ENCODE measurements at places on chromosomes 7 and 10.

DNA sequence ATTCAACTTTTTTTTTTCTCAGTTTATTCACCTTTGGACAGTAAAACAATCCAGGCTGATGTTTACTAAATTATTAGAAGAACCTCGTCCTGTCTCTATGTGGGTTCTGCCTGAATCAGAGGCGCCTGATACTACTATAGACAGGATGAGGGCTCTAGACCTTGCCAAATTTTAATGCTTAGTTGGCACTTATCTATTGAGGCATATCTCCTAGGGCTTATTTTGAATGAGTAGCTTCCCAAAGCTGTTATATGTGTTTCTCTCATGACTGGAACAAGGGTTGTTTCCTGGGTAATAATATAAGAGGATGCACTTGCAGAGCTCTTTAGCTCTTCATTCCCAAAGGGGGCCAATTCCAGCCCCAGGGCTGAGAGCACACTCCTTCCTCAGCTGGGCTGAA is 23.6 kb downstream of the HECW1 start:
- no peak for DNase-seq

DNA sequence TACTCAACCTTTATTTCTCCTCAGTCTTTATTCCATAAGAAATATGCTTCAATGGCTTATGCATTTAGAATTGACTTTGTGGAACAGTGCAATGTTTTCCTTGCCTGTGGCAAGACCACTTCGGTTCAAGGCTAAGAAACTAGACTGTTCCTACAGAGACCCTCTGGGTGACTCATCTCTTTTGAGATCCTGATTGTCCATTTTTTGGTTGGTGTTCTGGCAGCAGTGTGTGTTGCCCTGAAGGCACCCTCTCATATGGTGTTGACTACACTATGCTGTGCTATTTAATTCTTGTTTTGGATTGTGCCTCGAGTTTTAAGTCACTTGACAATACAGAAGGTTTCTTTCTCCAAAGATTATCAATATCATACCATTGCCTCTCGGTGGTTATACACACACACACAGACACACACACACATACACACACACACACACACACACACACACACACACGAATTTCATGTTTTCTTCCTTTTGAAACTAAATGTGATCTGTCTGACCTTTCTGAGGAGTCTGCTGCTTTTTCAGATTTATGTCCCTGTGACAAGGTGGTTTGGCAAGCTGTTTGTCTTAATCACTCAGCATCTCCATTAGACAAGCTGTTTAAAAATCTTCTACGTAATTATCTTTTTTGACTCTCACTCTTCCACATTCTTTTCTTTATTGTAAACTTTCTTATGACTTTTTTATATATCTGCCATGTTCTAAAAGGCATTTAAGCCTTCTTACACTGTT is 187.2 kb downstream of the VTI1A start:
- DNase-seq = no peak

DNA sequence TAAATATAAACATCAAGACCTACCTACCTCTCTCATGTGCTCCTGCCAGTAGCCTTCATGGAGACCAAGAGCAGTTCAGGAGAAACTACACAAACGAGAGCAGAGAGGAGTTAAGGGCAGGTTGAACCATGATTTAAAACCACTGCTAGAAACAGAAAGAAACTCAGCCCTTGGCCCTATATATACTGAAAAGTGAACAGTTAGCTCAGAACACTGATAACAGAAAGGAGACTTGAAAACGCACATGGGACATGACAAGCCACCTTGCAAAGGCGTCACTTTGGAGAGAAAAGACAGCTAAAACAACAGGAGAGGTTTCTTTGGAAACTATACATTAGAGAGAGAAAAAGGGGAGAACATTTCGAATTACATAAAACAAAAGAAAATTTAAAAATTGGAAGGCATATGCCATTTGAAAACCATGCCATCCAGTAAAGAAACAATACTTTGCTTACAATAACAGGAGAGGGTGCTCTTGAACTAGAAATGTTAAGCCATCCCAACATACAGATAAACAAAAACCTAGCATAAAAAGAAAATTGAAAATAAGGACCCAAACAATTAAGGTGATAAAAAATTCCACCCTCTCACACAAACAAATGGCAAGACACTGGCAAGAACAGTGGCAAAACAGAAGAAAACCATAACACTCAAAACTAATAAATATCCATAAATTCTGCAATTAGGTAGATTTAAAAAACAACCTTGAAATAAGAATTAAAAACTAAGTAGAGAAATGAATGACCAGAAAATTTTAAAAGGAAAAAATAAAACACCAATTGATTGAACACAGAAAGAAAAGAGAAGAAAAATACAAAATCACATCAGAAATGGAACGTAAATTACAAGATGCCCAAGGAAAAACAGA is 232.7 kb downstream of the IMMP2L start:
- DNase-seq = no peak

- no peak for DNase-seq
These were observed 11.6 kb upstream of the CYTH3 start for GRCh38 chr7:6284055-6284400.

DNA sequence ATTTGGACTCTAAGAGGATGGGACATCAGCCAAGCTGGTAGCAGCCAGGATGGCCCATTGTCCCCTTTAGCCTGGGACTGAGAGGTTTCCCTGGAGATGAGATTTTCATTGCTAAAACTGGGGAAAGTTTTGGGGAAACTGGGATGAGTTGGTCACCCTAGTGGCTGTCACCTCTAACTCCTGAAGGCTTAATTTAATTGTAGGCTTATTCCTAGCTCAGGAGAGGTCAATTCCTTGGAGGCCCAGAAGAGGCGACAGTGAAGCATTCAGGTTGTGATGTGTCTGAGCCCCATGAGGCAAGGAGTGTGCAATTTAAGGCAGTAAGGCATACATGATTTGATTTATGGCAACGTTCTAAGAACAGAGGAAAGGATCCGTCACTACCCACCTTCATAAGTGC is 24.9 kb upstream of the JAZF1 start:
- DNase-seq = no peak

DNA sequence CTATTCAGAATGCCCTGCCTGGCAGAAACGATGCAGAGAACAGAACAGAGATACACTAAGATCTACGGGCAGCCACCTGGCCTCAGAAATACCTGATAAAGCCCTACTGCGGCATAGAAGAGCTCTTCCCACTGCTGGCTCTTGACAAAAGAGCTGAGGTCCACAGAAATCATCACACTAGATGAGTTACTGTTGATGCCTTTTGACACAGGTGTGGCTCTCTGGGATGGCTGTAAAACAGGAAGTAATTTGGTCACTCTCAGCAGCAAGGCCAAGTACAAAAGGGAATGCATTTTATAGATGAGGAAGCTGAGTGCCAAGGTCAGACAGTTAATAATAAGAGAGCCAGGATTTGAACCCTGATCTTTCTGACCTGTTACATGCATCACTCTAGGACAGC is 35.0 kb upstream of the ACSL5 start:
- no peak for DNase-seq

DNA sequence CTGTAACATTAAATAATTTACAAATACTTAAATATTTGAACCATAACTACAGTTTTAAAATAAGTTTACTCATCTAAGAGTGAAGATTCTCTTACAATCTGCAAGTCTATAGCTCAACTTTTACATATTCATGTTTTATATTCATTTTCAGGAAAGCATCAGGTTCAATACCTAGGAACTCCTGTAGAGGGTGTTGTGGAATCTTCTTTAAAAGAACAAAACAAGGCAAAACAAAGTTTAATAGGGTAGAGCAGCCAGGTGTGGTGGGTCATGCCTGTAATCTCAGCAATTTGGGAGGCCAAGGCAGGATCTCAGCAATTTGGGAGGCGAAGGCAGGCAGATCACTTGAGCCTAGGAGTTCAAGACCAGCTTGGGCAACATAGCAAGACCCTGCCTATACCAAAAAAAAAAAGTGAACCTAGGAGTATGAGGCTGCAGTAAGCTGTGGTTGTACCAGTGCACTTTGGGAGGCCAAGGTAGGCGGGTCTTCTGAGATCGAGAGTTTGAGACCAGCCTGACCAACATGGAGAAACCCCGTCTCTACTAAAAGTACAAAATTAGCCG is 45.1 kb downstream of the ST8SIA6 start:
- no peak for DNase-seq

- DNase-seq = no peak
These were observed 592.5 kb downstream of the TYW1 start for GRCh38 chr7:67589183-67589582.

DNA sequence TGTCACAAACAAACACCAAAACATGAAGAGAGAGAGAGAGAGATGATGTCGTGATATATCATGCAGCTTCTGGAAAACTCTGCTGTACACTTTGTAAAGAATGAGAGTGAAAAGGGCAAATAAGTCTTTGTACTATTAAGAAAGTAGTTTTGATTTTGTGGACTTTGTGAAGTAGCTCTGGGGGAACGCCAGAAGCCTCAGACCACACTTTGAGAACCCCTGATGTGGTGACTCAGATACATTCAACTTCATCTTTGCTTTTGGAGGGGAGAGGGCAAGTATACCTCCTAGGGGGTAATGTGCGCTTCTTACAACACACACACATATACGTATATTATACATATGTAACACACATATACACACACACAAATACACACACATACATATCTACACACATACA is 84.3 kb downstream of the GALNT17 start:
- DNase-seq = no peak

DNA sequence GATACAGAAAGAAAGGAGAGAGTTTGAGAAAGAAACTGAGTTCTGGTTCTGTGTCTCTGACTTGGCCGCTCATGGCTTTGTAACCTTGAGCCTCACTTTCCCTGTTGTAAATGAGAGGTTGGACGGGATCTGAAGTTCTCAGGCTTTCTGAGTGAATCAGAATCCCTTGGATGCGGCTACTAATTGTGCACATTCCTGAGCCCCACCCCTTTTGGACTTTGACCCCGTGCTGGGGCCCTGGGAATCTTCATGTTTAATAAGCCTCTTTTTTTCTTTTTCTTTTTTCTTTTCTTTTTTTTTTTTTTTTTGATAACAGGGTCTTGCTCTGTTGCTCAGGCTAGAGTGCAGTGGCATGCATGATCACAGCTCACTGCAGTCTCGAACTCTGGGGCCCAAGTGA is 26.9 kb downstream of the SLC25A28 start:
- DNase-seq = no peak

DNA sequence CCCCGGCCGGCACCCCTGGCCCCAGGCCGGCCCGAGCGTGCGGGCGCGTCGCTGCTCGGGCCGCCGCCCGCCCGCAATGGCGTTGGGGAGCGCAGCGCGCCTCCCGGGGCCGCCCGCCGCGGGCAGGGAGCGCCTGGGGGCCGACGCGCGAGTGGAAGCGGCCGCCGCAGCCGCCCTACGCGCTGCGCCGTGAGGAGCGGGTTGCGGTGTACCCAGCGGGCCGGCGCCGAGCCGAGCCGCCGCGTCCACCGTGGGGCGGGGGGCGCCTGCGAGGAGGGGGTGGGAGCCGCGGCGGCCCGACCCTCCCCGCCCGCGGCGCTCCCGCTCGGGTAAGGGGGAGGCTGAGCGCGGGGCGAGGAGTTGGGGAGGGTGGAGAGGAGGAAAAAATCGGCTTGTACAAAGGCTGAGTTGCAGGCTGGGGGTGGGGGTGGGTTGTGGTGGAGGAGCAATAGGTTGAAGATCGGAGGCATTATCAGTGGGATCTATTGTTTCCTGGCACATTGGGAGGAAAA is 473 bp downstream of the PPP1R9A start:
- no peak for DNase-seq

DNA sequence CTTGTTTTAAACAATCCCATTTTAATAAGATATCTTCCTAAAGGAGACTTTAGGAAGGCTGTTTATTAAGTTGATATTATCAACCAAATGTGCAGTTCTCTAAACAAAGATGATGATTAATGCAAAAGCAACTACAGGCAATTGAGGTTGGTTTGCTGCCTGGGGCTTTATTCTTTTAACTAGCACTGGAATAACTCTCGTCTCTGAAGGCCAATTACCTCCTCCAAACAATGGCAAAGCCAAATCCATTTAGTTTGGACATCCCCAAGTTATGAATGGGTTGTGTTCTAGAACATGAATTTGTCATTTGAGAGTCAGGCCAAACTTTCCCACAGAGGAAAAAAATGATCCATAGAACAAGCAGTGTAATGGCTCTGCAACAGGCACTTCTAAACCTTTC is 114.1 kb downstream of the SLC16A9 start:
- no peak for DNase-seq

- peak; percentile 52 for DNase-seq
These were observed 681 bp upstream of the SPOCK2 start for GRCh38 chr10:72088889-72089575.

GRCh38 chr7:82430500-82431465 is 12.8 kb downstream of the CACNA2D1 start:
- DNase-seq = no peak

DNA sequence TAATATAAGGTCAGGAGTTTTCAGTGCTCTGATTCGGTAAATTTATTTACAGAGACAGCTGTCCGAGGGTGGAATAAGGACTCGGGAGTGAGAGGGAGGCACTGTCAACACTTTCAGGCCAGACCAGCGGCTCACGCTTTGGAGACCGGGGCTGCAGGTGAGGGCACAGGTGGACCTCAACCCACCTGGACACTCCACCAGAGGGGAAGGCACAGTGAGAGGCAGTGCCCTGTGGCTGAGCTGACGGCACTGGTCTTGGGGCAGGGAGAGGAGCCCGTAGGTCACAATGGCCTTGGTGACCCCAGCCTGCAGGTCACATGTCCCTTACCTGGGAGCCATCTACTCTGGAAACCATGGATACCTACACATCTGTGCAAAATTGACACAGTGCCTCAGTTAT is 315.1 kb downstream of the ADARB2 start:
- no peak for DNase-seq

- DNase-seq = no peak
These were observed 120.4 kb downstream of the RGS10 start for GRCh38 chr10:119421891-119422681.

DNA sequence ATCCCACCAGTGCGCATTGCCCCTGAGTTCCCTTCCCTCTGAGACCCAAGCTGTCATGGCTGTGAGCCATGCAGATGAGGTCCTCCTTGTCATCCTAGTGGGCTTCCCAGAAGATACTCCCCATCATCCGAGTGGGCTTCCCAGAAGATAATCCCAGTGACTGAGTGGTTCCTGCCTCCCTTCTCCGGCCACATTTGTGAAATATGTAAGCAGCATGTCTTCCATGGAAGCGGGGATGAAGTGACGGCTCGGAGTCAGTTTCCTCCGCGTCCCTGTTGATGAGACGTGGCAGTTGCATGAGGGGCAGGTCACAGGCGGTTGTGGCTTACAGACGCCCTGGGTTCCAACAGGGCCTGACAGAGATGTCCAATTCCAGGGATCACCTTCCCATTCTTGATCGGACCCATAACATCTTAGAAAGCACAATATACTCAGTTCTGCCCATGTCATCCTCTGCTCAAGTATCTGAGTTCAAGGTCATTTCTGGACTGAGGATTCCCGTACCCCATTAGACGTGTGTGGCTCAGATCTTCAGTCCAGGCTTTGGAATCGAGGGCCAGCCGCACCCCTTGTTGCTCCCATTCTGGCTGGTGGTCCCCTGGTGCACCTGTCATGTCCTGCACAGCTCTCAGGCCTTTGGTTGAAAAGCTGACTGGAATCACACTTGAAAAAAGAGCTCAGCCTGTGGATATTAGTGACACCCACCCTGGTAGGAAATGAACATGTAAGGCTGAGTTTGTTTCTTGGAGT is 166.9 kb downstream of the PTPRN2 start:
- no peak for DNase-seq

Data from stimulated activated CD8-positive, alpha-beta memory T cell treated with anti-CD3 and anti-CD28 coated beads, Interleukin-2, amount 100 ng/mL, for 48 hours (primary cell).